ENCODE measurements at places on chromosomes 1 and 21.

- no peak for DNase-seq
Measured at GRCh38 chr1:59263111-59263510, 33.8 kb upstream of the FGGY start.

- DNase-seq, result no peak
Measured at GRCh38 chr1:164577291-164577690, 18.3 kb downstream of the PBX1 start.

DNA sequence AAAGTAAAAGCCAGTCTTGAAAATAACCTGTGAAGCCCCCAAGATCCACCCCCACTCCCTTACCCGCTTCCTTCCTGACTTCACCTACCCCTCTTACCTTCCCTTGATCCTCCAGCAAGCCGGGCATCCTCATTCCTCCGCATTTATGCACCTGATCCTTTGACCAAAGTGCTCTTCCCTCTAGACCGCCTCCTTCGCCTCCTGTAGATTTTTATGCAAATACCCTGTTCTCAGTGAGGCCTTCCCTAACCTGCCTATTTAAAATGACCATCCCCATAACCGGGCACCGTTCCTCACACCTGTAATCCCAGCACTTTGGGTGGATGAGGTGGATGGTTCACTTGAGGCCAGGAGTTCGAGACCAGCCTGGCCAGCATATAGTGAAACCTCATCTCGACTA lies 1.1 kb upstream of the NENF start:
- no peak for DNase-seq

GRCh38 chr1:165855010-165855838 lies 27.8 kb downstream of the UCK2 start:
- no peak for DNase-seq

- DNase-seq, result no peak
Measured at GRCh38 chr1:8465013-8465412, 147.1 kb downstream of the SLC45A1 start.

DNA sequence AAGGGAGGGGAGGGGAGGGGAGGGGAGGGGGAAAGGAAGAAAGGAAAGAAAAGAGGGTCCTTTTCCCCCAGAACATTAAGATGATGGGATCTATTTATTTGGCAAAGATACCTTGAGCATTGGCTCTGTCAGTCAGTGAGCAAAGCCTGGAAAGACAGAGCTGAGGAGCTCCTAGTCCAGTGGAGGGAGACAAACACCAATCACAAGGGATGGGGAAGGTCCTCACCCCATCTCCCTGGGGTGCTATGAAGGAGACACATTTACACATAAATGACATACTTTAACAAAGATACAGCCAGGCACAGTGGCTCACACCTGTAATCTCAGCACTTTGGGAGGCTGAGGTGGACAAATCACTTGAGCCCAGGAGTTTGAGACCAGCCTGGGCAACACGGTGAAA lies 154.9 kb upstream of the TIAM1 start:
- DNase-seq, result no peak

DNA sequence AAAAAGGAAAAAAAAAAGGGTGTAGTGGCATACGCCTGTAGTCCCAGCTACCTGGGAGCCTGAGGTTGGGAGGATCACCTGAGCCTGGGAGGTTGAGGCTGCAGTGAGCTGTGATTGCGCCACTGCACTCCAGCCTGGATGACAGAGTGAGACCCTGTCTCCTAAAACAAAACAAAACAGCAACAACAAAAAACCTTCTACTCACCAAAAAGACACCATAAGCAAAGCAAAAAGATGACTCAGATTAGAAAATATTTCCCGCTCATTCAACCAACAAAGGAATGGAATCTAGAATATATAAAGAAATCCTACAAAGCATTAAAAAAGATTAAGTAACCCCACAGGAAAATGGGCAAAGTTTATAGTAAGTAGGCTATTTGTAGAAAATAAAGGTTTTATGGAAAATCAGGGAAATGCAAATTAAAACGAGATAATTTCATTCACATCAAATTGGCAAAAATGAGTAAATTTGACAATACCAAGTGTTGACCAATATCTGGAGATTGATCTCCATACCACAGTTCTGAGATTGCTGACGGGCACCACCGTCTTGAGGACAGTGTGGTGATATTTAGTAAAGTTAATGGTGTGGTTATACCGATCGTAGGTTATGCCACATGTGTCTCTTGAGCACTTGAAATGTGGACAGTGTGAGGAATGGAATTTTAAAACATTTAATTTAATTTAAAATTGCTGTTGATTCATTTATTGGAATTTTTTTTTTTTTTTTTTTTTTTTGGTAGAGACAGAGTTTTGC lies 54.0 kb downstream of the PIK3CD start:
- DNase-seq, result no peak

DNA sequence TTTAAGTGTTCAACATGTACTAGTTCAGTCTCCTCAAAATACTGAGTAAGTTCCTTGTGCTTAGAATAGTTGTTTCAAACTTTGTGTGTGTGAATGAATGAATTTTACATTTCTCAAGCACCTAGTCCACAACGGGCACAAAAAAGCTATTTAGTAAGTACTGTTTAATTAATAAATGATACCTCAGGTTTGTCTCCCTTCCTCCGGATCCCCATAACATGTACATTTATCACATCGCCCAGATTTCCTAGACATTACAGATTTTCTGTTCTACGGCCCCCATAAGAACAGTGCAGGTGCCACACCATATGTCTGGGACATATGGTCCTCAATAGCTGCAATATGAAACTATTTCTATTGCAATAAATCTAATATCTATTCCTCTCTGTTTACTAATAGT lies 1.3 kb upstream of the TTF2 start:
- no peak for DNase-seq

GRCh38 chr1:154219541-154219940 lies 1.2 kb upstream of the UBAP2L start:
- DNase-seq, result no peak

GRCh38 chr1:167669209-167670124 lies 39.4 kb downstream of the RCSD1 start:
- no peak for DNase-seq

DNA sequence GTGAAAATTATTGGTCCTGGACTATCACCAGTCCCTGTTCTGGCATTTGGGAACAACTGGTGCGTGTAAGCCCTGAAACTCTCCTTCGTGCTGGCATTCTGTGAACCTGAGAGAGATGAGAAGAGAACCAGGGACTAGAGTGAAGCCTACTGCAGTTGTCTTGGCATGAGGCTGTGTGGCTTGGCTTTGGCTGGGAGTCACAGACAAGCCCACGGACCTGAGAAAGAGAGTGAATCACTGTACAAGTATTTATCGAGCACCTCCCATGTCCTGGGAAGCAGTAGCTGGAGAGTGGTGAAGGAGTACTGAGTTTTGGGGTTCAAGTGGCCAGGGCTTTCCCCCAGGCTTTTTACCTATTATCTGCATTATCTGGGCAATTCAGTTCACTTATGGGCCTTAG lies 63.3 kb downstream of the FGGY start:
- no peak for DNase-seq

- no peak for DNase-seq
Measured at GRCh38 chr1:11703357-11704193, 12.1 kb downstream of the DRAXIN start.

GRCh38 chr1:227744668-227745067 lies 9.4 kb downstream of the SNAP47 start:
- DNase-seq, result no peak

GRCh38 chr1:92940541-92940940 lies 20.7 kb downstream of the DIPK1A start:
- DNase-seq, result no peak

DNA sequence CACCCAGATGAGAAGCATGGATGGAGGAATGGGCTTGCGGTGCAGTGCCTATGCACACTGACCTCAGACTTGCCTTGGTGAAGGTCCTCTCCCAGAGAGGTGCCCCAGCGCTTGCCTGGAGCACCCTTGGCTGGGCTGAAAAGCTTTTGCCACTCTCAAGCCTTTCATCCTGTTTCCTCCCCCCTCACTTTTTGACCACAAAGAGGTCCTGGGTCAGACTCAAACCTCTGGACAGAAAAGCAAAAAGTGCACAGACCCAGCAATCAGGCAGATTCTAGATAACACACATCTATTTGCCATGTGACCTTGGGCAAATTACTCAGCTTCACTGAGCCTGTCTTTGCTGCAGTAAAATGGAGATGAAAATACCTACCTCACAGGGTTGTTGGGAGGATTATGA lies 7.3 kb downstream of the TMEM35B start:
- no peak for DNase-seq

DNA sequence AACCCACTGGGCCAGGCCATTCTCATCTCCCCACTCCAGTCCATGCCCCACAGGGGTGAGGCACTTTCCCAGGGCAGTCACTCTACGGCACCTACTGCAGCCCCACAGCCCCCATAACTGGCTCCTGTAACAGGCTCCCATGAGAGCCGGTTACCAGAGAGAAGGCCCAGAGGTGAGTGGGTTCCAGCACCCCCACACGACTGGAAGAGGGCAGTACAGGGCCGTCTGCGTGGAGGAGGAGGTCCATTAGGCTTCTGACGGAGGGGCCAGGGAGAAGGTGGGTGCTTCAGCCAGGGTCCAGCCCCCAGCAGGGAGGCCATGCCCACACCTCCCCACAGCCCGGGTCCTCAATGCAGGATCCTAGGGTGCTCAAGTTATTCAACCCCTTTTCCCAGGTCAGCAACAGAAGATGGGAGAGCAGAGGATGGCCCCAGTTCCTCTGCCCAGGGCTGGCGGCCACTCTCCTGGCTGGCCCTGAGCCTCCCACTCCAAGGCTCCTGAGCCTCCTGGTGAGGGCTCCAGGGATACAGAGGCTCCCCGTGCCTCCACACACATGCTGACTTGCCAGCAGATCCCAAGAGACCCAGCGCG lies 1.6 kb downstream of the ACAP3 start:
- no peak for DNase-seq

DNA sequence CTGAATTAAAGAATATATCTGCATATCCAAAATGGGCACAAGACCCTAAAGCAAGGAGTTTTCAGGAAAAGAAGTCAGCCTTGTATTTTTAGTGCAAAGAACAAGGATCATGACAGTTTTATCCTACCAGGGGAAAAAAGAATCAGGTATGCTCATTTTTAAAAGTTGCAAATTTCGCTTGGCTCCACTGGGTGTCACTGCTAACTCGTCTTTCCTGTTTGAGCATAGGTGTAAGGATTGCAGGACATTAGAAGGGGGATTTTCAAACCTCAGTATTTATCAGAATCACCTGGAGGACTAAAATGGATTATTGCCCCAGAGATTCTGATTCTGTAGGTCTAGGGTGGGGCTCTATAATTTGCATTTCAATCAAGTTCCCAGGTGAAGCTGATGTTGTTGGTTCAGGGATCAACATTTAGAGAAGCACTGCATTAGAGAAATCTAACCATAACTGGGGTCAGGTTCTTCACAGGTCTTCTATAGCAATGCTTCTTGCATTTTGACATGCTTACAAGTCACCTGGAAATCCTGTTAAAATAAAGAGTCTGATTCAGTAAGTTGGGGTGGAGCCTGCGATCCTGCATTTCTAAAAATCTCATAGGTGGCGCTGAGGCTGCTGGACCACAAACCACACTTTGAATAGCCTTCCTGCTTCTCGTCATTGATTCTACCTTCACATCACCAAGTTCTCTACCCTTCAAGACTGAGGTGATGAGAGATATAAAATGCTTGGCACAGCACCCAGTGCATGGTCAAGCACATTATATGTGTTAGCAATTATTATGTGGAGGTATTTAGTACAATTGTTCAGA lies 39.6 kb downstream of the NUF2 start:
- DNase-seq, result no peak

GRCh38 chr1:54968551-54968950 lies 11.9 kb upstream of the TMEM61 start:
- DNase-seq, result no peak

DNA sequence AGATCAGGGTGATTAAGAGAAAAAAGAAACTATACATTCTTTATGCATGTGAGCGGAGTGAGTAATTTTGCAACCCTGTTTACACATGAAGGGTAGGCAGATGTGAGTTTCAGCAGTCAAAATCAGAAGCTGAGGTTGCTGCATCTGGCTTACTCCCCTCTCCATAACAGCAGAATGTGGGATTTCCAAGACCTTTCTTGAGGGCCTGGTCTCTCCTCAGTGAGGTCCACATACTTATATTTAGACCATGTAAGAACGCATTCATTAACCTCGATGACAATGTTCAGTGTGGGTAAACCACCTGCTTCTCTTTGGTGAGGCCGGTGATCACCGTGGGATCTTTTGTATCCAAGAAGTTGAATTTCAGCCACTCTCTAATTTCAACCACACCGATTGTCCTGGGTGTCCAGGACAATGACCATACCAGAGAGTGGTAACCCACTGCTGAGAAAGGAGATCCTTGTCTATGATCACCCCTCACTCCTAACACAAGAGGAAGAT lies 18.7 kb upstream of the RAP1A start:
- no peak for DNase-seq

DNA sequence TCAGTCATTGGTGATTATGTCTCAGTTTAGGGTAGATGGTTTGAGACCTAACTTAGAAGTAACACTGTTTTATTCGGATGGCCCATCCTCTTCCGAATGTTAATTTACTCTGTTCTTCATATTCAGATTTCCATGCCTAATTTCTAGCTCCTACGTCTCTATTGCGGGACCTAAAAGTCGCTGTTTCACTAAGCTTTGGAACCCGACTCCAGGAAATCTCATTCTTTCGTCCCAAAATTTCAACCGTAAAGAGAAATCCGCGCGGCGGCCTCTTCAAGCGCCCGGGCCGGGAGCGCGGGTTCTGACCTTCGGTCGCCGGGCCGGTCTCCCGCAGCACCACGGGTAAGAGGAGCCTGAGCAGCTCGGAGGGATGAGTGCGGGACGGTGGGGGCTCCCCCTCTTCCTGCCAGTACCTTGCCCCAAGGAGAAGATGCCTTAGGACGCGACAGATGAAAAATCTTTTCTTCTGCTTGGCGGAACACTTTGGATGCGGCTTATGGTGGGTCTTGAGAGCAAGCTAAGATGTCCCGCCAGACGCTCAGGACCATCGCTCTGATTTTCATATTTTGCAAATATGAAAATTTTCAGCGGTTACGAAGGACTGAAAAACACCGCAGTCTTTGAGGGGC lies 128.7 kb downstream of the PPIAL4G start:
- DNase-seq, result no peak

DNA sequence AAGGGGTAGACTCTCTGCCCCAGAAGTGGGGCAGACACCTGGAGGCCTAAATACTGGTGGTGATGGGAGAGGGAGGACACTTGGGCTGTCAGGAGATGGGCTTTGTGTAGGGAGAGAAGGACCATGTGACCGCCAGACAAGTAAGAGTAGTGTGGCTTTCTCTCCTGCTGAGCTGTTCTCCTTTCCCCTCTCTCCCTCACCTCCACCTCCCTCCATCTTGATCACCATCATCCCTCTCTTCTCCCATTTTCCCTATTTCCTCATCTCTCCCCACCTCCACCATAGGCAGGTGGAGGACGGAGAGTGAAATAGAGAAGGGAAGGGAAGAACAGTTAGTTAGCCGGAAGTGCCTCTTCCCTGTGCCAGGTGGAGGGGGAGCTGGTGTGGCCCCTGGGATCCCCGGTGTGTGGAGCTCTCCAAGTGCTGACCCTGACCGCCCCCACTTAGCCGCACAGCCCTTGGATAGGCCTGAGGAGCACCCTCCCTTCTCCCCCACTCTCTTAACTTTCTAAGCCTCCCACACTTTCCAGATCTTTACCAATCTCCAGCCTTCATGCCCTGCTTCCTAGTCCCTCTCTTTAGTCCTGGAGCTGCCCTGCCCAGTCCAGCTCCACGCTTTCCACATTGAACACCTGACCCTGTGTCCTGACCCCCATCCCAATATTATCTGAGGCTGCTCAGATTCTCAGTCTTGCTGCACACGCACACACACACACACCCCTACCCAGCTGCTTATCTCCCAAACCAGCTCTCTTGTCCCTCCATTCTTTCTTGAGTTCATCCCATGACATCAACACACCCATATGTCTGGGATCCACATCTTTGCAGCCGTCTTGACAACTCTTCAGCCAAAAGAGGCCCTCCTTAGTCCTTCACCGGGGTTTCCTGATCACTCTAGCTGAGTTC lies 1.5 kb downstream of the CELF3 start:
- no peak for DNase-seq

GRCh38 chr1:175287377-175287776 lies 94.8 kb upstream of the KIAA0040 start:
- no peak for DNase-seq

All from T1000 (cell line).